ENCODE measurements at places on chromosomes 7 and 10. TPM values are rescaled to one million over a fixed set of nuclear protein-coding genes. Genes with fewer than 3 reads are reported as not detected.

GRCh38 chr10:102598243-102598642 is 46.0 kb upstream of the TRIM8 start:
- no peak for DNase-seq

GRCh38 chr7:147136352-147136751 is 1019.8 kb downstream of the CNTNAP2 start:
- DNase-seq: no peak

DNA sequence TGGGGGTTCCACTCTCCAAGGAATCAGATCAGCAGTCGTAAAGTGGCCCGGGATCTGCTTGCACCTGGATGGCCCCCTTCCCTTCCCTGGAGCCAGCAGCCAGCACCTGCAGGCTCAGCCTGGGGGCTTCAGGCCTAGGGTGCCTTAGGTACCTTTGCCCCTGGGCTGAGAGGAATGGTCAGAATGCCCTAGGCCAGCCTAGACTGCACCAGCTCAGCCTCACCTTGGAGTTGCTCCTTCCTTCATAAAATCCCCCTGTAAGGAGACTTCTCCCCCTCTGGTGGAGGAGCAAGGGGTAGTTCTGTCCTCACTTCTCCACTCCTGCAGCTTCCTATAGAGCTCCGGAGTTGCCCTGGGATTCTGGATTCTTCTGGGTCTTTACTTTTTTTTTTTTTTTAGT is 32.4 kb upstream of the LBX1 start:
- no peak for DNase-seq

DNA sequence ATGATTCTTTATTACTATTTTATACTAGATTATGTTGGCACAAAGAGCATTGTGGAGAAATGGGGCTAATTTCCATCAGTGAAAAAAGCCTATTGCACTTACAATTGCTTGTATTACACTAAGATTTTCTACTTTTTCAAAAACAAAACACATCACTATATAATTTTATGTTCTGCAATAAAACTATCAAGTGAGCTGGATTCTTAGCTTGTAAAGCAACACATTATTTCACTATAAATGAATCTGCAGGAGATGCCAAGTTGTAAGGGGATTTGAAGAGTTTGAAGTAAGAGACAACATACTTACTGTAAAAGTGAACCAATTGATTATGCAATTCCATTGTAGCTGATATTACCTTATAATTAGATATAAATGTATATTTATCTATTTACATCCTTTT is 333.3 kb upstream of the SEMA3D start:
- no peak for DNase-seq

DNA sequence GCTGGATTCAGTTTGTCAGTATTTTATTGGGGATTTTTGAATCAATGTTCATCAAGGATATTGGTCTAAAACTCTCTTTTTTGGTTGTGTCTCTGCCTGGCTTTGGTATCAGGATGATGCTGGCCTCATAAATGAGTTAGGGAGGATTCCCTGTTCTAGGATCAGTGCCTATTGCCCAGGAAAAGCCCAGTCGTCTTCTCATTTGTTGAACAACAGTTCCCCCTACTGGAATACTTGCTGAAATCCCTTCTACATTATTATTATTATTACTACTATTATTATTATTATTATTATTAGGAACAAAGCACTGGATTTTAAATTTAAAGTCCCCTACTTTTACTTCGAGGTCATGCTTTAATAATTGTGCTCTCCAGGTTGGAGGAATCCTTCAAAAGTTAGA is 528.9 kb downstream of the MAGI2 start:
- no peak for DNase-seq

- no peak for DNase-seq
These were observed 105.5 kb downstream of the TRIM24 start for GRCh38 chr7:138565451-138566114.

- DNase-seq: no peak
These were observed 159.9 kb upstream of the RNF32 start for GRCh38 chr7:156480671-156481070.

GRCh38 chr7:2165610-2166594 is 66.8 kb downstream of the MAD1L1 start:
- no peak for DNase-seq

- no peak for DNase-seq
These were observed 31.8 kb downstream of the CHST3 start for GRCh38 chr10:71995887-71996575.

DNA sequence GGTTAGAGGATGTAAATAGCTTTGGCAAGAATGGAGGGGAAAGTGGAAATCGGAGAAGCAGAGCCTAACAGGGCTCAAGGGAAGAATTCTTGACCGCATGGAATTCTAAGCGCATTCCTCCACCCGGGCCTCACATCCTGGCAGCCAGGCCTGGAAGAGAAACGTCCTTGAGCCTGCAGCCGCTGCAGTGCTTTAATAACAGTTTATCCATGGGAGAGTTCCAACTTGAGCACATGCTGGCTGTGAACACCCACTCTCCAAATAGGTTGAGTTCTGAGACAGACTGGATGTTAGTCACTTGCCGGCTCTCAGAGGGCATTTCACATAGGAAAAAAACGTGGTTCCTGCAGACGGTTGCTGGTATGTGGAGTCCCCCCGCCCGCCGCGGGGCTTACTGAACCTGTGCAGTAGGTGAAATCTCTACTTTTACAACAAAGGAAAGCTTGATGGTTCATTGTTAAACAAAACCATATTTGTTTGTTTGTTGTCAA is 61.4 kb upstream of the STEAP1B start:
- DNase-seq: no peak

GRCh38 chr10:71687077-71687476 is 32.5 kb downstream of the C10orf105 start:
- DNase-seq: no peak

GRCh38 chr10:129764011-129764900 is 199.8 kb downstream of the EBF3 start:
- no peak for DNase-seq

GRCh38 chr10:45354261-45354660 is 19.8 kb upstream of the ALOX5 start:
- DNase-seq: no peak

DNA sequence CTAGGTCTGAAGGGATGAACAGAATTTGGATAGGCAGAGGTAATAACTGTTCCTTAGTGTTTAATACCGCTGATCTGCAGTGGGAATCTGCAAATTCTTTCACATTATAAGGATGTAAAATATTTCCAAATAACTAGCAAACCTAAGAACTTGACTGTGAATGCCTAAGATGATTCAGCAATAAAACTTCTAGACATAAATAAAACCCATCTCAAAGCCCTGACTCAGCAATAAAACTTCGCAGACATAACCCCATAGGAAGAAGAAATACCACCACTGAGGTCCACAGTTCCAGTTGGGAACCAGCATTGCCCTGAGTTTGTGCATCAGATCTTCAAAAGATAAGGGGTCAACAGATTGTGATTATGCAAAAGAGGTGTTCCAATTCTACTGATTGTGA is 354.2 kb downstream of the GFRA1 start:
- no peak for DNase-seq

DNA sequence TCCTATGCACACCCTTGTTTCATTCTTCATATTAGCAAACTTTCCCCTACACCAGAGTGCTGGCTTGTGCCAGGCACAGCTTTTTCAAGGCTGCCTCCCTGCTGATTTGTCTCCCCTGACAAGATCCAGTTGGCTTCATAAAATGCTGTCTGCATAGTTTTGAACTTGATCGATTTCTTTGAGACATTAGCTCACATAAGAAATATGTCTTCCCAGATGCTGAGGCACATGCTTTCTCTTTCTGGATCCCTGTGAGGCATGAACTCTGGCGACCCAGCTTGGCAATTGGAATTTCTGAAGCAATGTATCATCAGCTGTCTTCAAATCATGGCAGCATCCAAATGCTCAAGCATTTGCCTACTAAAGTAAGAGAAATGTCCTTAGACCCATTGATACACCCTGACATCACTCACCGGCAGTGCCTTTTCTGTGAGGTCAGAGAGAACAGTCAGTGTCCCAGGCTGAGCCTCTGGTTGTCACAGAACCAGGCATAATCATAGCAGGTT is 616.4 kb upstream of the GHITM start:
- DNase-seq: no peak

DNA sequence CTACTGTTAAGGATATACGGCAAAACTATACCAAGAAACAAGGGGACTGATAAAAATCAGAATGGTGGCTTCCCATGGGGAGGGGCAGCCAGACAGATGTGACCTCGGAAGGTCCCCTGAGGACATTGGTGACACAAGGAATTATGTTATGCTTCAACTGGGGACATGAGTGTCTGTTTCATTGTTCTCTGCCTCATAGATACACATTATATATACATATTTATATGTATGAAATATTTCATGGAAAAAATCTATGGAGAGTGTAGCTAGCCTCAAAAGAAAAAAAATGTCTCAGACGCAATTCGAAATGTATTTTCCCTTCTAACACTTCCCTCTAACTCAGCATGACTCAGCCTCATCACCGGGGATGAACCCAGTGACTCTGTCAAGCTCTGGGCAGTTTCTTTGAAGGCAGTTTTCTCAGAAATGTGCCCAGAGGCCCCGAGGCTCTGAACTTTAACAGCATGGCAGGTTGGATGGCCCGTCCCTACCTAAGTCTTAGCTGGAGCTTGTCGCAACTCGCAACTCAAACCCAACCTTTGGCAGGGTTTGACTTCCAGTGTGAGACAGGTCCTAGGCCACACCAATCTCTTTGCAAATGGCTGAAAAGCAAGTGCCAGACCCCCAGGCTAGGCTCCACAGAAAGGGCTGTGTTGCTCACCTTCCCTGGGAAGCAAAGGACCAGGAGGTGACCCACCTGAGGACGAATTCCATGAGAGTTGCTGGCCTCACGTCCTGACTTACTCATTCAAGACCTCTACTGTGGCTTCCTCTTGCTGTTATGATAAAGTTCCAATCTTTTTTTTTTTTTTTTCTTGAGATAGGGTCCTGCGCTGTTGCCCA is 86.9 kb downstream of the CARD11 start:
- no peak for DNase-seq

GRCh38 chr10:78341953-78342614 is 308.4 kb downstream of the RPS24 start:
- no peak for DNase-seq

- no peak for DNase-seq
These were observed 239.8 kb downstream of the ETV1 start for GRCh38 chr7:13749636-13750035.

- DNase-seq: no peak
These were observed 1.8 kb downstream of the COA1 start for GRCh38 chr7:43727494-43727893.

DNA sequence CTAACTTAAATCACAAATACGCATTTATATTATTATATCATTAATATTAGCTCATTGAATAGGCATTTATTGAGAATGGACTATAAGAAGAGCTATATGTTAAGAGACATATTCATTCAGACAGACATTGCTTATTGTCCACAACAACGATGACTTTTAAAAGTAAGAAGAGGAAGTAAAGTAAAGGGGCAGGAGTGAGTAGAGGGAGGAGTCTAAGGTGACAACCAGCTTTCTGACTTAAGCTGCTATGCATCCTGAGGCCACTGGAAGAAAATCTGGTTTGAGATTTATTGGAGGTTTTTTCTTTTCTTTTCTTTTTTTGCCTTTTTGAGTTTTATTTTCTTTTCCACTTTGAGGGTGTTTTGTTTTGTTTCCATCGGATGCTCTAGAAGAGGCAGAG is 723.5 kb downstream of the GRM8 start:
- DNase-seq: no peak

DNA sequence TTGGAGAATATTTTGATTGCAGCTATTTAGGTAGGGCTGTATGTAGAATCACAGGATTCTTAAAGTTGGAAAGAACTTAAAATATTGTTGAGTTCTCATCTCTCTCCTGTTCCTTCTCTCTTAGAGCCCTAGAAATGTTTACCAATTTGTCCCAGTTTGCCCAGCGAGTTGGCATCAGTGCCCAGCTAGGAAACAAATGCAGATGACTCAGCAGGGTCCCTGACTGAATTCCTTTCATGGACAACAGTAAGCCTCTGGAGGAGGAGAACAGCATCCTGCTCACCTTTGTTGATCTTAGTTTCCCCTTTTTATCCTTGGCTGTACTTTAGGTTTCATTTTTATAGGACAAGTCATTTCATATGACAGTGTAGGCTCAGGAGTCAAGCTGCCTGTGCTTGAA is 89.3 kb downstream of the SEC23IP start:
- DNase-seq: no peak

DNA sequence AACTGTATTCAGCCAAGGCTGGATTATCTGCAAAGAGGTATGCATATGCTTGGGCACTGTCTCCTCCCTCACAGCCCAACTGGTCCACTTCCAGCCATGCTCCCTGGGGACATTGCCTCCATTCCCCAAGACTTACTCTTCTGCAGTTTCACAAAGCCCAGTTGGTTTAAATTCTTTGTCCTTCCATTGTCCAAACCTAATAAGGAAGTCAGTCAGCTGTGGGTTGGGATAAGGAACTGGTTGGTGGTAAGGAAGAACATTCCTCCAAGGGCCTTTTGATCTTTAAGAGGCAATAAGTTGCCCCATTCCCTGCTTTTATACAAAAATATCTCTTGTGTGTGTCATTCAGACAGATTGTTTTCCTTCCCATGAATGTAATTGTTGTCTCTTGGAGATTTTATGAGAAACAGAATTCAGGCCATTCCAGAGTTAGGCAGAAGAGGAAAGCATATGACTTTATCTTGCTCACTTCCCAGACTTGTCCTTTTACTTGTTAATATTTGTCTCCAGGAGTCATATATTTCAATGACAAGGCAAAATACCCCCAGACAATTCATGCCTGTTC is 673.7 kb downstream of the SUGCT start:
- no peak for DNase-seq

DNA sequence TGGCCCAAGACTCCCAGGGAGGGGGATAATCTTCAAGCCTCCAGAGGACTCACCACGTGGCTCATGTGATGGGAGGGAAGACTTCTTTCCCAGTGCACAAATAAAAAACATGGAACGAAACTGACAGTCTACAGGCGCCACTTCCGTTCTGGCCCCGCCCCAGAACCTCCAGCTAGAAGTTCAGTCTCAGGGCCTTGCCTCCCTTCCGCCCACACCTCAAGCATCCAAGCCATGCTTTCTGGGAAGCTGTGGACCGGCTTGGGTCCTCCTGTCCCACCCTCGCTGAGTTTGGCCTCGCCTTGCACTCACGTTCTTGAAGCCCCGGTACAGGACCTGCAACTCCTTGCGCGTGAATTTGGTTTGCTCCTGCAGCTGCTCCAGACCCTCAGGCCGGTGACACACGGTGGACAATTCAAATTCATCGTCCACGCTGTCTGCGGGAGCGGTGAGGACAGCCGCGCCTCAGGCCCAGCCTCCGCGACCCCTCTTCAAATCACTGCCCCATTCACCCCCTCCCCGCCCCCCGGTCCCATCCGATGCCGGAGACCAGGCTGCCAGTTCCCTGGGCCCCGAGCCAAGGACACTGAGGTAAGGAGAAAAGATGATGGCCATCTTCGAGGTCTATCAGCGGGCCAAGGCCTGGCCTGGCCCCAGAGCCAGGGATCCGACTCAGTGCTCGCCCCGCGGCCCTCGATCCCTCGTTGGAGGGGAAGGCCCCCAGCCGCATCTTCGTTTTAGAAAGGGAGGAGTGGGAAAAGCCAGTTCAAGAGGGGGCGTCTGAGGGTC is 10.7 kb upstream of the OGA start:
- no peak for DNase-seq

The AQP1 gene
- not detected for total RNA-seq

The SCIN gene
- total RNA-seq: not detected

The A1CF gene
- not detected for total RNA-seq

The POLR2J gene
- 46.8 TPM for total RNA-seq

The PRLHR gene
- total RNA-seq: not detected

The MKX gene
- total RNA-seq: not detected

The ZPBP gene
- not detected for total RNA-seq

The ITPRID1 gene
- total RNA-seq: not detected

The VCL gene
- total RNA-seq: 24.4 TPM

The REEP3 gene
- total RNA-seq: 24.6 TPM

The SRRM3 gene
- 0.11 TPM for total RNA-seq

The JCAD gene
- total RNA-seq: 3.4 TPM

The GATA3 gene
- 293 TPM for total RNA-seq

The INSYN2A gene
- total RNA-seq: not detected

The MUC12 gene
- 0.85 TPM for total RNA-seq

The SOSTDC1 gene
- not detected for total RNA-seq
